ENCODE measurements at places on chromosomes 3 and 15. TPM values are rescaled to one million over a fixed set of nuclear protein-coding genes. Genes with fewer than 3 reads are reported as not detected.
A peak's percentile ranks its signal among the peaks of the same experiment; 100 is the strongest.

Gene LNP1
- total RNA-seq = 6.2 TPM

GRCh38 chr15:29268706-29269484 lies 727 bp downstream of the NSMCE3 start:
- peak; percentile 32 for DNase-seq

DNA sequence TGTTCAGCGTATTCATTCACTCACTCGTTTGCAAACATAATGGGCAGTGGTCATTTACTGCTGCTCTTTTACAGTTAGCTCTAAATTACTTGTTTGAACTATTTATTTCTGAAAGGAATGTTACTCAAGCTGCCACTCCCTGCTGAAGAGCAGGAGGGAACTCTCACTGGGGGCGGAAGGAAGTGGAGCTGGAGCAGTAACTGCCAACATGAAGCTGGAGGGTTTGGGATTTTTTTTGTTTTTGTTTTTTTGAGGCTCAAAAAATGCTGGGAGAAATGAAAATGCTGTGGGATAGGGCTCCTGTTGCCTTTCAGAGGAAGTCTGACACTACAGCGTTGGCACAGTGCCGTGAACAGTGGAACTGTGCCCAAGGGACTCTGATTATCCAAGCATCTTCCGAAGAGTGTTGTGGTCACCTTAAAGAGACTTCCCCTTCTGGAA lies 44.1 kb downstream of the SENP2 start:
- DNase-seq = peak; percentile 28

- DNase-seq = no peak
Observed at GRCh38 chr15:68994149-68994548, 20.3 kb upstream of the NOX5 start.

DNA sequence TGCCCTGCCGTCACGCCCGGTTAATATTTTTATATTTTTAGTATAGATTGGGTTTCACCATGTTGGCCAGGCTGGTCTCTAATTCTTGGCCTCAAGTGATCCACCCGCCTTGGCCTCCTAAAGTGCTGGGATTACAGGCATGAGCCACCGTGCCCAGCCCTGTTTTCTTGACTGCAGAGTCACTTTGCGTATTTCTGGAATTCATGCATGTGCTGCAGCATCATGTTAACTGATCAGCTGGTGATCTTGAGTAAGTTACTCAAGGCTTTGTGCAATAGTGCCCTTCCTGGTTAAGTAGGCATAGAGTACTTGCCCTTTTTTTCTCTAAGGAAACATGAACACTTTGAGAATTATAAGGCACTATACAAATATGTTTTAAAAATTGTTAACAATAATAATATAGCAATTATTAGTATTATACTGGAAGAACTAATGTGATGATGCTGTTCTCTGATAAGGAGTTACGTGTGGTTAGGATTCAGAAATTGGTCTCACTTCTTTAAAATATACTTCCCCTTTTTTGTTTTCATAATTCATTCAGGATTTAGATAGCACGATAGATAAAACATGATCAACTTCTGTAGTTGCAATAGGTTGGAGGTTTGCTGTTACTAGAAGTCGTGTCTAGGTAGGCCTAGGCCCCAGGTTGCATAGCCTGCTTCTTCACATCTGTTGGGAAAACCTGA lies 33.6 kb downstream of the GPR171 start:
- no peak for DNase-seq

GRCh38 chr3:40108643-40109042 lies 200.9 kb upstream of the EIF1B start:
- no peak for DNase-seq

Gene SAXO2
- total RNA-seq = 0.26 TPM

GRCh38 chr3:170205302-170205701 lies 16.9 kb upstream of the PRKCI start:
- DNase-seq = no peak

DNA sequence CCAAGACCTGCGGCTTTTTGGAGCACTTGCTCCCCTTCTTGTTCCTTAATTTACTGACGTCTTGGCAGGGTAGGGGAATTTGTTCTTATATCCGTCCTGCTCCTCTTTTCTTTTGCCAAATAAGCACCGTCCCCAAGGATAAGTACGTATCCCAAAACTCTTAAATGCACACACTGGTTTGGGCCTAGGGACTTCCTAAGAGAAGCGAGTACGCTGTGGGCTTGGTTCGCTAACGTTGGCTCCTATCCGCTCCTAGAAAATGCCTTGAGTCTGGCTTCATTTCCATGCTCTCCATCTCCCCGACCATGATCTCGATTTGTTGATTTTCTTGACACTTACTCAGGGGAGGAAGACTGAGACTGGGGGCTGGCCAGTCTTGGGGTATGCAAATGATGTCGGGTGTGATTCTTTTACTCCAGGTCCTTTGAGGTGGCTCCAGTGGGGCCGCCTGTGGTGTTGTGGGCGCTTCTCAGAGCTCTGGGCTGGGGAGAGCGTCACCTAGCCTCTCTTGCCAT lies 1.3 kb downstream of the MYRIP start:
- peak; percentile 11 for DNase-seq

DNA sequence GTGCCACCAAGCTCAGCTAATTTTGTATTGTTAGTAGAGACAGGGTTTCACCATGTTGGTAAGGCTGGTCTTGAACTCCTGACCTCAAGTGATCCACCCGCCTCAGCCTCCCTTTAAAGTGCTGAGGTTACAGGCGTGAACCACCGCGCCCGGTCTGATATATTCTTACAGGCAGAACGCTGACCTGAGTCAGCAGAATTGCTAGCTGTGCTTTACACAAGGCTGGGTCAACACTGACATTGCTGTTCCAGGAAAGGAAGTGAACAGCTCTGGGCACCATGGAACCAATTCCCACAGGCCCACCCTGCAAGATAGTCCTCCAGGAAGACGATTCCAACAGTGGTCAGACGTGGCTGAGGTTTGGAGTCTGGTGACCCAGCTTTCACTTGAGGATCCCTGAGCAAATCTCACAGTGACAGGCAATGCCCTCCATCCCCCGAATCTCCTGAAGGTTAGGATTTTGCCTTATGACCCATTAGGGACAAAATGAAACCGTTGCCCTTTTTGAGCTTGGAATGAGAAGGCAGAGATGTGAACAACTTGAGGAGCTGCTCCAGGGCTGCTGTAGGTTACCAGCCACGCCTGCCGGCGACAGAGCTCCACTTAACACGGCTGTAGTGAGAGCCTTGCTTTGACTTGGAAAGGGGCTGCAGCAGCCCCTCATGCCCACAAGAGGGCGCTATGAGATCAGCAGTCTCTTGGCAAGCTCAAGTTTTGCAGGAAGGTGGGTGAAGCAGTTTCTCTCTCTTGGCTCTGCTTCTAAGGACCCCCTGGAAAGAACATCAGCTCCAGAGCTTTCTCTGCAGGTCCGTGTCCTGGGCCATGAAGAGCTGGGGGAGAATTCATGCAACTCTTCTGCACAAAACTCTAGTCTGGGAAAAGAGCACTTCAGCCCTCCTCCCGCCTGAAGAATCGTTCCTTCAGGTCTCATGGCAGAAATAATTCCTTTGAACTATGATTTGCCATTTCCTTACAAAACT lies 74.1 kb downstream of the SENP2 start:
- peak; percentile 81 for DNase-seq

Gene PLIN1
- total RNA-seq = 13.0 TPM

Gene FANCD2OS
- not detected for total RNA-seq

- no peak for DNase-seq
Observed at GRCh38 chr3:195068084-195069080, 202.6 kb downstream of the XXYLT1 start.

- peak; percentile 16 for DNase-seq
Observed at GRCh38 chr3:168620854-168621253, 525.1 kb upstream of the GOLIM4 start.

Gene GRK7
- not detected for total RNA-seq

- DNase-seq = peak; percentile 10
Observed at GRCh38 chr3:4570840-4571621, 77.9 kb downstream of the ITPR1 start.

Gene ST8SIA2
- not detected for total RNA-seq

Gene OR5H14
- not detected for total RNA-seq

GRCh38 chr3:146638718-146639117 lies 33.6 kb upstream of the PLSCR5 start:
- DNase-seq = no peak

- no peak for DNase-seq
Observed at GRCh38 chr3:10646531-10647335, 141.3 kb upstream of the ATP2B2 start.

DNA sequence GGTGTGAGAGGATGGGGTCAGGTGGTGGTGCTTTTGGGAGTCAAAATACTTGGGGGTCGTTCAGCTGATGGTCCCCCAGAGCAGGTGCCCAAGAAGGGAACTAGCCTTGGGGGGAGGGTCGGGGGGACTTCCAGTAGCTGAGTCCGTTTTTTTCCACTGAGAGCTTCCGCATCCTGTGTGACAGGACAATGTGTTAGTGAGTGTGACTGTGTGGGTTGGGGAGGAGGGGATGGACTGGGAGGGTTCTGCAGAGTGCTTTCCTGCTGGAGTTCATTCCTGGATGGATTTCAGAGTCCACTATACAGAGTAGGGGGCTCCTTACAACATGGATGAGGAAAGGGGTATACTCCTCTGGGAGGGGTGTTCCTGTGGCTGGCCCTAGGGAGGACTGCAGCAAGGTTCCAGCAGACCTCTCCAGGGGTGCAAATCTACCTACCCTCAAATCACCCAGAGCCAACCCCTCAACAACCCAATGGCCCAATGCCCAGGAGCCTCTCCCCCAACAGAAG lies 601 bp upstream of the HYAL2 start:
- no peak for DNase-seq

- no peak for DNase-seq
Observed at GRCh38 chr3:111128884-111129283, 57.3 kb downstream of the NECTIN3 start.

DNA sequence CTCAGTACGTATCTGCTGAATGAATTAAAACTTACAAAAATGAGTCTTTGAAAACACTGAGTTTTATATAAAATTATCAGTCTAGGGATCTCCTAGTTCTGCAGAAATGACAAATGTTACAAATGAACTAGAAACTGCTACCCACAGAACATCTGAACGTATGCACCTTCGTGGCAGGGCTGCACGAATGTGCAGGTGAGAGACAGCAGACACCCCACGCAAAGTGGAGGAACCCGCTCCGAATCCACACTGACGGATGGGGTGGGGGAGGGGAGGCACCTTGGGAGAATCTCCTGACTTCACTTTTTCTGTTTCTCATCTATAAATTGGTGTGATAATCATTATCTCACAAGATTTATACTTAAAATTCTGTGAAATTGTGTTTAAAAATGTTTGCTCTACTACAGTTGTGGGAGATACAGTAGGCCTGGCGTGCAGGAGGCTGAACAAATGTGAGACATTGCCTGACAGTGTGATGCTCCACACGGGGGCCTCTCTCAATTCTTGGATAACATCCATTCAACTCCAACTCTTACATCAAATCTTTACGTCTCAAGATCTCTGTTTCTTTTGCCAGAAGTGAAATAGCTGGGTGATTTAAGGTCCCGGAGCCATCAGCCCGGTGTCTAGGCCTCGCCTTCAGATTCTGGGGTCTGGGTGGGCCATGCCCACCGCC lies 86.9 kb downstream of the ATP10A start:
- DNase-seq = peak; percentile 1

DNA sequence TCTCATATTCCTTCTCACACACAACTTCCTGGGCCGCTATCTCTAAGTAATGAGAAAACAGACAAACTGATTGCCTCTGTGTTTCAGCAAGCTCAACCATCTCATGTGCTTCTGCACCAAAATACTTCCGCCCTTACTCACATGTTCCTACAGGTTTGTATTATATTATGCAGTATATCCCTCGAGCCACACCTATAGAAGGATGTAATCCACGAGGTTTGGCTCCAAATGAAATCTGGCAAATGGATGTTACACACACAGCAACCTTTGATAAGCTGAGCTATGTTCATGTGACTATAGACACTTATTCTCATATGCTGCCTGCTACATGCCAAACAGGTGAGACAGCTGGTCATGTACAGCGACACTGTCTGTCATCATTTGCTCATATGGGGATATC lies 22.6 kb downstream of the CCRL2 start:
- no peak for DNase-seq

- no peak for DNase-seq
Observed at GRCh38 chr3:36680952-36681351, 83.4 kb downstream of the DCLK3 start.

- DNase-seq = no peak
Observed at GRCh38 chr15:68592544-68592943, 13.8 kb downstream of the CORO2B start.

Gene ACSBG1
- total RNA-seq = not detected

Gene THRB
- total RNA-seq = 6.7 TPM

Gene GPR171
- total RNA-seq = 0.78 TPM

GRCh38 chr15:83305704-83306291 lies 21.3 kb upstream of the BNC1 start:
- peak; percentile 33 for DNase-seq

GRCh38 chr3:11084098-11084497 lies 70.2 kb upstream of the HRH1 start:
- DNase-seq = no peak

GRCh38 chr15:31179693-31180092 lies 78.2 kb upstream of the TRPM1 start:
- no peak for DNase-seq

DNA sequence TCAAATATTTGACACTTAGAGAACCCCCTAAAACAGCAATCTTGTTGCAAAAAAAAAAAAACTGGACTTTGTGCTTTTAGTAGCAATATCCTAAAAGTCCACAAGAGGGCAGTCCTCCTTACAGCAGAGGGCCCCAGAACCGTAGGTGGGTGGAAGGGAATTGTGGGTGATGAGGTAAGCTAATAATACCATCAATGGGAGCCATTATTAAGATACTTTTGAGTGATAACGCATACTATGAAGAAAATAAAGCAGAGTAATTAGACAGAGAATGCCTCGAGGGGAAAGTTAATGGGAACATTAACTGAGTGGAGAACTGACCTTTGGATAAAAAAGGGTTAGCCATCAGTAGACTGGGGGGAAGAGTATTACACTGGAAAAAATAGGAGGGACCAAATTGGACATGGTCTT lies 229.9 kb downstream of the THRB start:
- peak; percentile 29 for DNase-seq

- no peak for DNase-seq
Observed at GRCh38 chr15:89615135-89615534, 39.9 kb downstream of the TICRR start.

- no peak for DNase-seq
Observed at GRCh38 chr15:69433831-69434230, 18.8 kb upstream of the RPLP1 start.

Gene ACP3
- 0.33 TPM for total RNA-seq

DNA sequence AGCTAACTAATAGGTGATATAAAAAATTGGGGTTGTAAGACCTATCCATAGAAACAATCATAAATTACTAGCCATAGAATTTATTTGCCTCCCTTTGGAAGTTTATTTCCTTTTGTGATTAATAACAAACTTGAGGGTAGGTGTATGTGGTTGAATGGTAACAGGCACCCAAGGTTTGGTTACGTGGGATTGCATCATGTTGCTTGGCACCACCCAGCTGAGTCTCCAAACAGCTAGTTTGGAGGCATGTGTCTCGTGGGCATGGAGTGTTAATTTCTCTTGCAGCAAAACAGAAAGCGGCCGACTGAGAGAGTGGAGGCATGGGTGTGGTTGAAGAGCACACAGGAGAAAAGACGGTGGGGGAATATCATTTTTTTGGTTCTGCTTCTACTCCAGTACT lies 441.4 kb downstream of the CNTN4 start:
- DNase-seq = no peak
